Muscle of leg (tissue), 16 donors: ENCODE measurements at places on chromosomes 1 and 21. TPM values are rescaled to one million over a fixed set of nuclear protein-coding genes. Genes with fewer than 3 reads are reported as not detected.
A peak's percentile ranks its signal among the peaks of the same experiment; 100 is the strongest.

DNA sequence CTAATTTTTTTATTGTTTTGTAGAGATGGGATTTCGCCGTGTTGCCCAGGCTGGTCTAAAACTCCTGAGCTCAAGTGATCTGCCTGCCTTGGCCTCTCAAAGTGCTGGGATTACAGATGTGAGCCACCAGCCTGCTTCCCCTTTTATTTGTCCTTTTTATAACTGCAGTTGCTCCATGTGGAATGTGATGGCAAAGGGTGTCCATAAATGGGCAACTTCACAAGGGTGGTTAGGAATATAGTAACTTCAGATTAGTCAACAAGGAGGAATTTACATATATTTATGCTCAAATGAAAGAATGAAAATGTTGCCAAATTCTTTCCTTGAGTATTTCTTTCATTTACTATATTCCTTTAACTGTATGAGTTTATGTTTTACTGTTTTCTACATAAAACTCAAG is 182.9 kb downstream of the BACH1 start:
- DNase-seq: no peak

DNA sequence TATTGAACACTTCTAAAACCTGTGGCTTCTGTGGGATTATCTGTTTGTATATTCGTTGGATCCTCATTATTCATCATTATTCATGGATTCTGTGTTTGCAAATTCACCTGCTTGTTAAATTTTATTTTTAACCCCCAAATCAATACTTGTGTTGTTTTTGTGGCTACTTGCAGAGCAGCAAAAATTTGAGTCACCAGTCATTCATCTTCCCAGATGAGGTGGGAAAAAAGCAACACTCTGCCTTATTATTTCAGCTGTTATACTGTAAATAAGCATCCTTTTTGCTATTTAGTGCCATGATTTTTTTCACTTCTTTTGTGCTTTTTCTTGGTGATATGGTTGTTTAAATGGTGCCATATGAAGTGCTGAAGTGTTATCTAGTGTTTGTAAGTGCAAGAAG is 56.7 kb downstream of the RASAL2 start:
- DNase-seq: no peak

DNA sequence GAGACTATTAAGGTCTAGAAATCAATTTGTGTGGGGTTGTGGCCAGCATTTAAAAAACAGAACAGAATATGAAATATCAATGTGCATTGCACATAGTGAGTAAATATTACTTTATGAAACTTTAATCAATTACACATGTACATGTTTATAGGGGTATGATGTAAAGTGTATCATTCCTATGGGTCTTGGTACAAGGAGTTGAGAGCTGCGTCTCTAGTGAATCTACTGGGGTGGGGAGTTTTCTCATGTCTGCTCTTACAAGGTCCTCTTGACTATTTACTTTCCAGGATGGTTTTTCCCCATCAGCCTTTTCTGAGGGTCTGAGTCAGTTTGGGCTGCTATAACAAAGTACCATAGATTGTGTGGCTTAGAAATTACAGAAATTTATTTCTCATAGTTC is 75.8 kb downstream of the BACH1 start:
- DNase-seq: no peak

GRCh38 chr1:211908453-211908852 is 77.9 kb upstream of the LPGAT1 start:
- DNase-seq: peak; percentile 18

GRCh38 chr1:231420959-231421545 is 1.0 kb downstream of the EGLN1 start:
- peak; percentile 52 for DNase-seq

OVAAL gene
- not detected for polyA plus RNA-seq
